GM23248 (cell line): ENCODE measurements at places on chromosomes 3 and 15. TPM values are rescaled to one million over a fixed set of nuclear protein-coding genes. Genes with fewer than 3 reads are reported as not detected.

DNA sequence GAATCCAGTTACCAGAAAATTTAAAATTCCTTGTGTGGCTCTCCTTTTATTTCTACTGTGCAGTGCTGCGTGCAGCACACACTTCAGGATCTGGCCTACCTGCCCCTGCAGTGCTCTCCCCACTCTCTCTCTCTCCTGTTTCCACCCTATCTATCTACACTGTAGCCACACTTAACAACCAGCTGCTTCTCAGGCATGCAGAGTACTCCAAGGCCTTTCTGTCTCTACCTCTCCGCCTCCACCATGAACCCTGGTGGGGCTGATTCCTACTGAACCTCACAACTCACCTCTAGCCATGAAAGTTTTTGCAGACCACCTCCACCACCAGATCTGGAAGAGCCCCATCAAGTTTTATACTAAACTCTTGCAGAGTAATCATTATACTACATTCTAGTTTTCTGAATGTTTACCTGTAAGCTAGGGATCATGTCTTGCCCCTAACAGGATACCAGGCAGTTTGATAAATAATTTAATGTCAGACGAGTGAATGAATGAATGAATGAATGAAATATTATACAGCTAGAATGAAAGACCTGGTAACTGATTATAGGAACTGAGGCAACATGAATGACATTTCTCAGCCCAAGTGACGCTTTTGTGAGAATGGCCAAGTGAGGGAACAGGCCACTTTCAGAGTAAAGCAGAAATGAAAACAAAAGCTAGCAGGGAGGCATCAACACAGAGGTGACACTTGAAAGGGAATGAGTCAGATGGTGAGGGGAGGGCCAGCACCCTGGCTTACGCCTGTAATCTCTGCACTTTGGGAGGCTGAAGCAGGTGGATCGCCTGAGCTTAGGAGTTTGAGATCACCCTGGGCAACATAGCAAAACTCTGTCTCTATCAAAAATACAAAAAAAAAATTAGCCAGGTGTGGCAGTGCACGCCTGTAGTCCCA is 363.5 kb downstream of the FOXP1 start:
- no peak for DNase-seq
- no peaks in the 10 kb centered on the region for H3K36me3 ChIP-seq
- H3K4me3 ChIP-seq, result no peak overlapping the region
- H3K4me1 ChIP-seq, result peaks cover 2% of the 10 kb centered on the region

DNA sequence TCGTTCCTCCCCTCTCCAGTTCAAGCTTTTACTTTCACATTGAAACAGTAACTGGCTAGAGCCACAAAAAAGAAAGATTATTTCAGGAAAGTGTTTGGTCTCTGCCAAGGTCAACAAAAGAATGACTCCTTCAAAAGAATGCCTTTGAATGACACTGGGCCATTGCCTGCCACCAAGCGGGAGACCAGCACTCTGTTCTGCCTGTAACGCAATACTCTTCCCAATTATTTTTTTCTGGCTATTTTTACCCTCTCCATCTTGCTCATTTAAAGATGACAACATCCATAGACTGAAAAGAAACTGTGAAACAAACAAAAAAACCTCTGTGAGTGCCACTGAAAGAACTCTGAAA is 37.3 kb downstream of the EHHADH start:
- H3K27ac ChIP-seq, result no peak overlapping the region
- H3K4me3 ChIP-seq, result no peak overlapping the region
- H3K36me3 ChIP-seq, result no peaks in the 10 kb centered on the region
- DNase-seq, result no peak

- peak; percentile 60 for DNase-seq
- no peaks in the 10 kb centered on the region for H3K36me3 ChIP-seq
- peaks cover 35% of the 10 kb centered on the region for H3K4me1 ChIP-seq
- no peaks in the 10 kb centered on the region for H3K27me3 ChIP-seq
- no peak overlapping the region for H3K27ac ChIP-seq
Measured at GRCh38 chr3:23665741-23666140, 140.0 kb upstream of the UBE2E1 start.

GRCh38 chr3:16013568-16013967 is 160.9 kb upstream of the GALNT15 start:
- no peak overlapping the region for H3K4me3 ChIP-seq
- no peak for DNase-seq
- no peak overlapping the region for H3K27ac ChIP-seq
- no peaks in the 10 kb centered on the region for H3K36me3 ChIP-seq

FRG2C gene
- total RNA-seq, result not detected in 2 replicates

DNA sequence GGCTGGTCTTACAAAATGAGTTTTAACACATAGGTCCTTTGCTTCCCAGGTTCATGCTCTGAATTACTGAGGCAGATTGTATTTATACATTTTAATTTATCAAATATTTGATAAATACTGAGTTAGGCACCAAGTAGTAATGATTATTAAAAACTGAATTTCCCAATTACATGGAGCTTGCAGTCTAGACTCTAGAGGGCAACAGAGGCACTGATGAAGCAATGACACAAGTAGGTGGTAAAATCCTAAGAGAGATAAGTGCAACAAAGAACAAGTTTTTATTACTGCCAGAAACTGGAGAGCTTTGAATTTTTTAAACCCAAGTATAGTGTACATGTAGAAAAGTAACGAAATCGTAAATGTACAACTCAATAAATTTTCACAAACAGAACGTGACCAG is 406.2 kb upstream of the RARB start:
- H3K27ac ChIP-seq, result no peak overlapping the region
- no peaks in the 10 kb centered on the region for H3K27me3 ChIP-seq
- H3K36me3 ChIP-seq, result no peaks in the 10 kb centered on the region
- no peaks in the 10 kb centered on the region for H3K4me1 ChIP-seq

DNA sequence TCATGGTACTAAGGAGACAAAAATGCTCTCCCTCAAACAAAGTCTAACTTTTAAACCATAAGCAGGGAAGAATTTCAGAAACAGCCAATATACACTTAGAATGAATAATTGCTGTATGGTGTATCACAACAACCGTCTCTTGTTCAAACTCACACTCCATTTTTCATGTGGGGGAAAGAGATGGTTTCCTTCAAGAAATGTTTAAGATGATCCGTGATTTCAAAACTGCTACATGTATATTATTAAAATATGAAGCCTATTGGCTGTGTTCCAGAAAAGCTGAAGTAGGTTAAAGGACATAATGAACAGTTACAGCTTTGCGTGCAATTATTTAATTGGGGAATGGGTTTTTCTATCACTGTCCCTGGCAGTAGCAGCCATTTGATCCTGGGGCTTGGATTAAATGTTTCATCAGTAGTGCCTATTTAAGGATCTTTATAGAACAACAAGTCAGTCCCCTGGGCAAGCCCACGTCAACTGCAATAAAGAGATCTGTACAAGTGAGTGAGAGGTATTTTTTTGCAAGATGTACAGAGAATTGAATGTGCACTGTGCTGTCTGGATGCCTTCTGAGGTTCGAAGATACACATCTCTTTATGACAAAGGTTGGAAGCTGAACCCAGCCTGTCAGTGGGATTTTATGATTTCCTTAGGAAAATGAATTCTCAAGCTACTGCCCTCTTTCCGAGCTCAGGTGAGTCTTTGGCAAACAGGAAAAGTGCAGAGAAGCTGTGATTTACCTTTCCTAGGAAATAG is 337.2 kb upstream of the RARB start:
- no peak overlapping the region for H3K4me3 ChIP-seq
- no peak for DNase-seq
- no peaks in the 10 kb centered on the region for H3K4me1 ChIP-seq
- no peak overlapping the region for H3K27ac ChIP-seq
- no peaks in the 10 kb centered on the region for H3K27me3 ChIP-seq

DNA sequence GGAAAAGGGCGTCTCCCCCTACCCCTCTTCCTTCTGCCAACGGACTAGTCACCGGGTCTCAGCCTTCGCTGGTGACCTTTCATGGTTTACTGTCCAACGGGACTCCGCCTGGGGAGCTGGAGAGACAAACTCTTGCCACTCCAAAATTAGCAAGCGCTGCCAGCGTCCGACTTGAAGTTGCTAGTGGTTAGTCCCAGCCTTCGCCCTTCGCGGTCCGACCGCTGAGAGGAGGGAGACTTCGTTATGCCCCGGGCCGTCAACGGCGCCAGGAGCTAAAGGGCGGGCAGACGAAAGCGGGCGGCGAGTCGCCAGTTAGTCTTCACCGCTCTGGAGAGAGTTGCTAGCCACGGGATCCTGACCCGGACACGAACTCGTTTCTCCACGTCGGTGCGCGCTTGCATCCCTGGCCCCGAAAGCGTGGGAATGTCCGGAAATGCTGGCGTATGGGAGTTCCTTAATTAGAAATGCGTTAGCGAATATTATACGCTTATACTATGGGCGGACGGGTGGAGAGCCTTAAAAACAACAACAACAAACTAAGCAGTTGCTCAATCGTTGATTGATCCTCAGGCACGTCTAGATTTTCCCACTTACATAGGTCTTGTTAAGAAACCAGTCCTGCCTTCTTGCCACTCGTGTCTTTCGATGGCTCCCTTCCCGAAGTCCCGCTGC is 716 bp downstream of the SMC4 start:
- H3K4me1 ChIP-seq, result peaks cover 46% of the 10 kb centered on the region
- DNase-seq, result peak; percentile 83
- H3K36me3 ChIP-seq, result peaks cover 11% of the 10 kb centered on the region; the same call in 1 of the 2 replicates
- peak overlapping the region; percentile 95 for H3K4me3 ChIP-seq
- H3K27ac ChIP-seq, result peak overlapping the region; percentile 98

DNA sequence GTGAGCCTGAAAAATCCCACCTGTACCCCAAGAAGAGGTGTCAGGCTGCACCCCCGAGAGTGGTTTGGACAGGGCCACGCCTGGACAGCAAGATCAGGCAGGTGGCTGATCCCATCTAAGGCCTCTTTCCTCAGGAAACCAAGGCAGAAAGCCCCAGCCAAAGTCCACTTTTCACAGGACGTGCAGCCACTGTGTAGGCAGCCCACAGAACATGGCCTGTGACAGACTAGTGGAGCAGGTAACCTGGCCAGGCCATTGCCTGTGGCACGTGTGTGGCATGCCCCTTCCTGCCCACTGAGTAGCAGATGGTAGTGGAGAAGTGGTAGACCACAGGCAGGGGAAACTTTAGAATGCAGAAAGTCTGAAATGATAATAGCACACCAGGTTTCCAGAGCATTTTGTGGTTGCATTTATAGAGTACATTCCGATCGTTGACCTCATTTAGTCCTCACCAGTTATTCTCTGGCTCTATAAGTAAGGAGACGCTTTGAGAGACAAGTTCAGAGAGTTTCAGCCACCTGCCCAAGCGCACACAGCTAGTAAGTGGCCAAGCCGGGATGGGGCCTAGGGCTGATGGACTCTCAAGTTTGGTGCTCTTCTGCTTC is 68.7 kb downstream of the AAGAB start:
- DNase-seq, result peak; percentile 62
- peaks cover 28% of the 10 kb centered on the region; the same call in 1 of the 2 replicates for H3K36me3 ChIP-seq
- H3K4me1 ChIP-seq, result peaks cover 66% of the 10 kb centered on the region

ADIPOQ gene
- not detected in 2 replicates for total RNA-seq

GRCh38 chr15:52527911-52528563 is 643 bp downstream of the MYO5A start:
- peak overlapping the region; percentile 14; the same call in 1 of the 2 replicates for H3K27ac ChIP-seq
- peak; percentile 68 for DNase-seq
- H3K4me1 ChIP-seq, result peaks cover 9% of the 10 kb centered on the region
- H3K27me3 ChIP-seq, result no peaks in the 10 kb centered on the region; the same call in 1 of the 2 replicates

- no peaks in the 10 kb centered on the region for H3K36me3 ChIP-seq
- H3K4me1 ChIP-seq, result 0 out of 2 replicates have a peak, but pooled peaks cover under 1% of the 10 kb centered on the region
- DNase-seq, result peak; percentile 87
Measured at GRCh38 chr3:66138336-66139313, 82.2 kb upstream of the SLC25A26 start.

- H3K27me3 ChIP-seq, result no peaks in the 10 kb centered on the region
- peaks cover 26% of the 10 kb centered on the region for H3K4me1 ChIP-seq
- no peak for DNase-seq
- peak overlapping the region; percentile 71 for H3K4me3 ChIP-seq
- H3K27ac ChIP-seq, result peak overlapping the region; percentile 69
Measured at GRCh38 chr3:115100806-115101205, 46.3 kb downstream of the ZBTB20 start.

- no peak overlapping the region for H3K4me3 ChIP-seq
- DNase-seq, result no peak
- H3K27me3 ChIP-seq, result no peaks in the 10 kb centered on the region
Measured at GRCh38 chr3:115187149-115187757, 40.2 kb upstream of the ZBTB20 start.

TM6SF1 gene
- total RNA-seq, result not detected in 2 replicates

GRCh38 chr3:197955892-197956477 is 4.0 kb upstream of the LMLN start:
- H3K36me3 ChIP-seq, result peaks cover 60% of the 10 kb centered on the region
- H3K27ac ChIP-seq, result no peak overlapping the region
- no peaks in the 10 kb centered on the region for H3K27me3 ChIP-seq
- no peak for DNase-seq
- no peak overlapping the region for H3K4me3 ChIP-seq

DNA sequence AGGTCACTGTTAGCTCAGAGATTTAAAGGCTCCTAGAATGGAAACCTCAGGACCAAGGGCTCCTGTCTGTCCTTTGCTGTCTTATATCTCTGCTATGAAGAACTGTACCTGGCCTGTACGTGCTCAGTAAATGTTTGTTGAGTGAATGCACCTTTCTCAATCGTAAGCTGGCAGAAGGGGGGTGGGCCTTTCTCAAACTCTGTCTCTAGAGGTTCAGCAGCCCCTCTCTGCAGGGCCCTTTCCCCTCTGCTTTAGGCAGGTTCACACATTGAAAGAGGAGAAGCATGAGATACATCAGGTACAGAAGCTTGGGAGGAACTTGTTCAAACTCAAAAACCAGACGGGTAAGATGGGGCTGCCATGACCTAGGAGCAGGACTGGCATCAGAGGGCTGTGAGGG is 155.6 kb downstream of the GOLGA6L4 start:
- DNase-seq, result no peak
- no peaks in the 10 kb centered on the region for H3K36me3 ChIP-seq

GRCh38 chr3:169399068-169399467 is 264.4 kb downstream of the MECOM start:
- H3K36me3 ChIP-seq, result no peaks in the 10 kb centered on the region
- H3K4me1 ChIP-seq, result no peaks in the 10 kb centered on the region
- H3K27me3 ChIP-seq, result peaks cover 23% of the 10 kb centered on the region; the same call in 1 of the 2 replicates
- no peak overlapping the region for H3K27ac ChIP-seq
- no peak overlapping the region for H3K4me3 ChIP-seq
- DNase-seq, result no peak

DNA sequence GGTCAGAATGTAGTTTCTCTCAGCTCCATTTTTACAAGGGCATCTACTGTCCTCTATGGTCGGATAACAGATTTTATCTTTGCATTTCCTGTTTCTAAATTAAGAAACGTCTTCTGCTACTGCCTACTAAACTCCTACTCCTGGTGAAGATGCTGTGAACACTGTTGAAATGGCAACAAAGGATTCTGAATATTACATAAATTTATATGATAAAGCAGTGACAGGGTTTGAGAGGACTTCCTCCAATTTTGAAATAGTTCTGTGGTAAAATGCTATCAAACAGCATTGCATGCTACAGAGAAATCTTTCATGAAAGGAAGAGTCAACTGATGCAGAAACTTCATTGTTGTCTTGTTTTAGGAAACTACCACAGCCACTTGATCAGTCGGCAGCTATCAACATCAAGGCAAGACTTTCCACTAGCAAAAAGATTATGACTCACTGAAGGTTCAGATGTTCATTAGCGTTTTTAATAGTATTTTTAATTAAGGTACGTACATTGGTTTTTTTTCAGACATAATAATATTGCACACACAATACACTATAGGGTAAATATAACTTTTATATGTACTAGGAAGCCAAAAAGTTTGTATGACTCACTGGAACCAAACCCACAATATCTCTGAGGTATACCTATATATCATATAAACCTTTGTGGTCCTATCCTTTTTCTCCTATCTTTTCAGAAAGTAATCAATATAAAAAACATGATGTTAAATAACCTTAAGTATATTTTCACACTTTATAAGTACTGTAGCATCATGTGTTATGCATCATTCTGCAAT is 156.1 kb downstream of the STAG1 start:
- H3K4me1 ChIP-seq, result peaks cover 5% of the 10 kb centered on the region
- DNase-seq, result no peak
- H3K36me3 ChIP-seq, result no peaks in the 10 kb centered on the region
- no peak overlapping the region for H3K27ac ChIP-seq
- H3K4me3 ChIP-seq, result no peak overlapping the region
- no peaks in the 10 kb centered on the region for H3K27me3 ChIP-seq
